Cerebellar cortex (tissue), 1 donor: ENCODE measurements at places on chromosomes 3 and 15.

DNA sequence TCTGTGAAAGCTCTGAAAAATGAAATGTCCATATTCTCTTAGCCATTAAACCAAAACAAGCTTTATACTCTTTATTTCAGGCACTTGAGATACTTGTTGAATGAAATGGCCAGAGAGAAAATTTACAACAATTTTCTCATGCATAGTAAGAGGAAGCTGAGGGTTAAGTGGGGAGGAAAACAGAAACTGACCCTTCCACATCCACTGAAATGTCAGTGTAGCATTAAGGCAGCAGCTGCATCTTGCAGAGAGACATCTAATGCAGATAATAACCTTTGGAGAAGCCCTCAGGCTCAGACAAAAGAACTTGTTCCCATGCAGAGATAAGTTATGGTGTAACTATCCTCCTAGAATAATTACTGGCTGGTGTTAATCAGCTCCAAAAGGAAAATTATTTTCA is 34.0 kb downstream of the ZDHHC23 start:
- no peak for DNase-seq

- DNase-seq, result no peak
Observed at GRCh38 chr3:172803489-172803888, 53.0 kb downstream of the ECT2 start.

DNA sequence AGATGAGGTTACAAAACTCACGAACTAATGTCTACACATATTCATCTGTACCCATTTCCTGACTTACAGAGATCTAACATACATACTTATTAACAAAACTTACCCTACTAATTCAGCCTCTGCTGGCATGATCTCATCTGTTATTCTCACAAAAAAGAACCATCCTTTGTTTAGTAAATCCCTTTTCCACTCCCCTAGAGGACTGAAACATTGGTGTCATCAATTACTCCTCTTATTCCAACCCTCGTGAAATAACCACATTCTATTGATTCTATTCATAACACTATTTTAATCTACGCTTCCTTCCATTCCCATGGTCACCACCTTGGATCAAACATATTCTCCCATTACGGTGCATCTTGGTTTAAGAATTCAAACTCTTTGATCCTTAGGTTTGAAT is 505.9 kb downstream of the SI start:
- DNase-seq, result no peak

DNA sequence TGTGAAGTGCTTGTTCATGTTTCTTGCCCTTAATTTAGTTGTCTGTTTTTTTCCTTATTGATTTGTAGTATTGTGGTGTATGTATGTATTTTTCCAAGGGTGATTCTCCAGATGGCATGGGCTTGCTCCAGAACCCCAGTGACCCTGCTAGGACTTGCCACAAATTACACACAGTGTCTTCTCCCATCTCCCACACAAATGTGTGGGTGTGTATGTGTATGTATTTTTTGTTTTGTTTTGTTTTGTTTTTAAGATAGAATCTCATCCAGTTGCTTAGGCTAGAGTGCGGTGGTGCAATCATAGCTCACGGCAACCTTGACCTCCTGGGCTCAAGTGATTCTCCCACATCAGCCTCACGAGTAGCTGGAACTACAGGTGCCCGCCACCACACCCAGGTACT is 36.2 kb upstream of the ARID3B start:
- no peak for DNase-seq

DNA sequence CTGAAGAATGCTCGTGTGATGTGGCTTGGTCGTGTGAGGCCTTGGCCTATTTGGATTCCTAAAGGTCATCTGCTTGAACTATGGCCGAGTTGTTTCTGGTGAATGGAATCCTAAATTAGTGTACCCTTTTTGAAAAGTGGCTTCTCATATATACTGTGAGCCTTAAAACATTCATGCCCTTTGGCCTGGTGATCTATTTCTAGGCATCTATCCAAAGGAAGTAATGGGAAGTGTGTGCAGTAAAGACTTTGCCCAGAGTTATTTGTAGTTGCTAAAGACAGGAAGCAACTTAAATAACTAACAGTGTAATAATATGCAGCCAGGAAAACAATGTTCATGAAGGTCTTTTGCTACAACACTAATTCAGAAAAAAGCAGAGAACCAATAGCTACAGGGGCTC is 3.0 kb downstream of the DGKG start:
- DNase-seq, result no peak

GRCh38 chr3:171557173-171557572 is 97.0 kb upstream of the TNIK start:
- no peak for DNase-seq

GRCh38 chr3:101185341-101185740 is 135.0 kb downstream of the IMPG2 start:
- no peak for DNase-seq

DNA sequence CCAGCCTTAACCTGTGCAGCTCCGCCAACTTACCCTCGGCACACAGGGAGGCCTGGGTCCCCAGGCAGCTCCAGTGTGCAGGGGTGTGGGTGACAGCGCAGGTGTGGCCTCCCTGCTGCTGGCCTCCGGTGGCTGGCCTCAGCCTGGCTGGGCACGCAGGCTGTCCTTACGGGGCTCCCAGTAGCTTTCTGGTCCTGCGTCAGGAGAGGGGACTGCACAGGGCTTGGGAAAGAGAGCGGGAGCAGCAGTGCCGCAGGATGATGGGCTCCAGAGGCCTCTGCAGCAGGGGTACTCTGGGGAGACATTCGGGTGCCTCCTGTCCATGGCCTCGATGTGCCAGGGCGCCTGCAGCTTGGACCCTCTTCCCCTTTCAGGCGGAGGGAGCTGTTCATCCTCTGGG is 9.4 kb downstream of the APBA2 start:
- DNase-seq, result peak; percentile 16

- no peak for DNase-seq
Observed at GRCh38 chr15:77620297-77620696, 12.4 kb downstream of the LINGO1 start.

GRCh38 chr3:14477311-14477935 is 62.7 kb downstream of the GRIP2 start:
- no peak for DNase-seq

DNA sequence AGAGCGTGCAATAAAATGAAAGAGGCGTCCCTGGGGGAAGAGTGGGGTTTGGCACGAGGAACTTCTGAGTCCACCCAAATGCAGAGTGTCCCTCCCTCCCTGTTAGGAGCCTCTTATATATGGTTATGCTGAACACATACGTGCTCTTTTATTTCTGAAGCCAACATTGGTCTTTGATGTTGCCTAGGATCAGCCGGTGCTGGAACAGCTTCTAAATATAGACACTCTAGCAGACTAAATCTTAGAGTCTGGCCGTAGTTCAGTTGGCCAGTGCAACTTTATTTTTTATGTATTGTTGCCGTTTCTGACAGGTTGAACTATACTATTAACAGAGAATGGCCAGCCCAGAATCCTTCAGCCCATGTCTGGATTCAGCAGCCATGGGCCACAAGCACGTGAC is 128.7 kb downstream of the GHSR start:
- DNase-seq, result no peak

- no peak for DNase-seq
Observed at GRCh38 chr15:36844534-36844998, 255.8 kb downstream of the MEIS2 start.
